ENCODE measurements at places on chromosomes 2 and 18.
A peak's percentile ranks its signal among the peaks of the same experiment; 100 is the strongest.

DNA sequence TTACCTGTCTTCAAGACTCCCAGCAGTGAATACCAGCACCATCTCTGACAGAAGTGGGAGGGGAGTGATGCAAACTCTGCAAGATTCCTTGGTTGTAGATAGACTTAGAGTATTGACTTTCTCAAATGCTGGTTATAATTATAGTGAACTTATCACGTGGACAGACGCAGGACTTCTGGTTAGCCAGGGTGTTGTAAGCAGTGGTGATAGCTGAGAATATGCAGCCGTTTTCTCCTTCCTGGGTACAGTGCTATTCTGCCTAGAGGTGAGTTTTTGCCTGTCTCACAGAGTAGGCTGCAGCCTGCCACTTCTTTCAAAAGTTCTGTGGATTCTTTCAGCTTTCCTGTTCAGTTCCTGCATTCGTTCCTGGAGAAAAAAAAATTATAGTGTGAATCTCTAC is 733 bp upstream of the CXCR2 start:
- DNase-seq: no peak

DNA sequence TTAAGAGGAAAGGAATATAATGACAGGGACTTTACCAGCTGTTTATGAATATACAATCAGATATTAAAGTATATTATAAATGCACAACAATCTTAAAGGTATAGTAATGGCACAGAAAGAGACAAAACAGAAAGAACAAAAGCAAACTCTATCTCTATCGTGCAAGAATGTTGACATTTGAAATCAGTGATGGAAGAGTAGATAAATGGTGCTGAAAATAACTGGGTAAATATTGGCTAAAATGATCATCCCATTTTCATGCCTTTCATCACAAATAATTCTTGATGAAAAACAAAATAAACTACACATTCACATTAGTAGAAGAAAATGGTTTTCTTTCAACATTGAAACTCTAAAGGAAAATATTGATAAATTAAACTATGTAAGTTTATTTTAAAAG is 495.9 kb downstream of the IRS1 start:
- no peak for DNase-seq

- peak; percentile 72 for DNase-seq
Measured at GRCh38 chr2:241412144-241412543, 56.1 kb downstream of the FARP2 start.

- no peak for DNase-seq
Measured at GRCh38 chr2:12479065-12479601, 237.6 kb upstream of the TRIB2 start.

- DNase-seq: no peak
Measured at GRCh38 chr2:119786295-119786694, 26.6 kb downstream of the PTPN4 start.

GRCh38 chr2:224930990-224931389 is 111.3 kb downstream of the DOCK10 start:
- no peak for DNase-seq

- DNase-seq: no peak
Measured at GRCh38 chr2:82282111-82282882, 1977.7 kb upstream of the LRRTM1 start.

DNA sequence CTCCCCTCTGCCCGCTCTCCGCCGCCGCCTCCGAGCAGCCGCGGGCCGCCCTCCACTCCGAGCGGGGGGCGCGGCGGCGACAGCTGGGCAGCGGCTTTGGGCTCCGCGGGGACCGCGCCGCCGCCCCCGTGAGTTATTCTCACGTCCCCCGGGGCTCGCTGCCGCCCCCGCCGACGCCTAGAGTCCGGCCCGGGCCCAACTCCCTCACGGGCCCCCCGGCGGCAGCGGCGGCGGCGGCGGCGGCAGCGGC is 645 bp downstream of the MIB1 start:
- no peak for DNase-seq

DNA sequence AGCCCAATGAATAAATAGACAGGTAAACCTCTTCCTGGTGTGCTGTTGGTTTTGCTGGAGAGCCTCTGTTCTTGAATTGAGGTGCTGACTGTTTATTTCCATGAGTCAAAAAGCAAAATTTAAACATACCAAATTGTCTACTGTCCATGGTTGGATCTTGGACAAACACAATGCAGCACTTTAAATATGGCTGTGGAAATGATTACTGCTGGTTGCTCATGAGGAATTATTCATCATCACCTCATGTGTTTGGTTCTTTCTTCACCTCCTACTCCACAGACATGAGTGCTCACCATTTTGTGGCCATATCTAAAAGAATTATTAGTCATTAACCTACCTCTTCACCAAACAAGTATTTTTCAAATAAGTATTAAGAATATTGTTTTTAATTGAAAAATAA is 85.3 kb upstream of the GALNT5 start:
- DNase-seq: no peak

- DNase-seq: no peak
Measured at GRCh38 chr2:96887493-96888012, 17.7 kb upstream of the SEMA4C start.

DNA sequence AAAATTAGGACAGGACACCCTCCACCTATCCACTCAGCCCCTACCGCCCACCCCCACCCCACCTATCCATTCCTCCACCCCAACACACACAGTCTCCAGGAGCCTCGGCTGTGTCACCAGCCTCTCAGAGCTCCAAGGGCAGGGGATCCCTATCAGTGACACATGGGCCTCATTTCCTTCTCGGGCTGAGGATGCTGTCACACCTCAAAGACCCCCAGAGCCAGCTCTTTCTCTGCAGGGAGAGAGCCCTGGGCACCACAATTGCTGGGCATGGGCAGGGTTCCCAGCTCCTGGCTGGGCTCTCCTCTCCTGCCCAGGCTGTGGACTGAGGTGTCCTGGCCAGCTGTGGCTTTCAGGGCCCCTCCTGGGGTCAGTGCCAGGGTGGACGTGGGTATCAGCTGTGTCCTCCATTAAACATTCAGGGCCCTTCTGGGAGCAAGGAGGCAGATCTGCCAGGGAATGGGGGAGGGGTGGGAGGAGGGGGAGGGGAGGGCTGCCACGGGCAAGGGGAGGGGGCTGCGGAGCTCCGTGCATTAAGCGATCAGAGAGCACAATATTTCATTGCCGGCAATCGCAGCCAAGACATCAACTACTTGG is 14.3 kb upstream of the ECEL1 start:
- no peak for DNase-seq

GRCh38 chr2:54574107-54574859 is 118.2 kb downstream of the SPTBN1 start:
- DNase-seq: no peak

DNA sequence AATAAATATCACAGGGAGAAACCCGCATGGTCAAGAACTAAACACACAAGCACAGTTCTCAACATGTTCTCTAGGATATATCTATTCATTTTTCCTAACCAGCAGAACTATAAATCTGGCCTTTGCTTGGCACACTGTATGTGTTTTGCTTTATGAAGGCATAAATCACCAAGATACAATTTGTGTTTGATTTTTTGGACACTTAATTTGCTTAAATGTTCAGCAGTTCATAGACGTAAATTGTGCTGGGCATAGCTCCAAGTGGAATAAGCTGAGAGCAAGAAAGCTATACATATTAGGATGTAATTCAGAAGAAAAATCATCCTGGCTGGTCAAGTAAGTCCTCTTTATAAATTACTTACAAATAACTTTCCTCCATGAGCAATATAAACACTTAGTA is 341.5 kb upstream of the ATP5MC3 start:
- DNase-seq: no peak

- DNase-seq: peak; percentile 18
Measured at GRCh38 chr2:241844066-241844728, 14.5 kb downstream of the PDCD1 start.

DNA sequence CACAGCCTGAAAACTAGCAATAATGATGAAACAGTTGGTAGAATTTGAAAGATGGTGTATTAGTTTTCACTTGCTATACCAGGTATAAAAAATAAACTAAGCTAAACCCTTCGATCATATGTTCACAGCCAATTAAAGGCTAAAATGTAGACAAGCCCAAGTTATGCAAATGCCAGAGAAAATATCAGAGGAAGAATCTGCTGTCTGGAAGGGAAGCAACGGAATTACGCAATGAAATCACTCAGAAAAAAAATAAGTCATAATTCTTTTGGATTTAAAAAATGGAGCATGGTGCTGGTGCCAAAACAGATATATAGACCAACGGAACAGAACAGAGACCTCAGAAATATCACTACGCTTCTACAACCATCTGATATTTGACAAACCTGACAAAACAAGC is 108.3 kb downstream of the ARL4C start:
- DNase-seq: no peak

GRCh38 chr2:218721934-218722333 is 11.3 kb downstream of the TTLL4 start:
- no peak for DNase-seq

DNA sequence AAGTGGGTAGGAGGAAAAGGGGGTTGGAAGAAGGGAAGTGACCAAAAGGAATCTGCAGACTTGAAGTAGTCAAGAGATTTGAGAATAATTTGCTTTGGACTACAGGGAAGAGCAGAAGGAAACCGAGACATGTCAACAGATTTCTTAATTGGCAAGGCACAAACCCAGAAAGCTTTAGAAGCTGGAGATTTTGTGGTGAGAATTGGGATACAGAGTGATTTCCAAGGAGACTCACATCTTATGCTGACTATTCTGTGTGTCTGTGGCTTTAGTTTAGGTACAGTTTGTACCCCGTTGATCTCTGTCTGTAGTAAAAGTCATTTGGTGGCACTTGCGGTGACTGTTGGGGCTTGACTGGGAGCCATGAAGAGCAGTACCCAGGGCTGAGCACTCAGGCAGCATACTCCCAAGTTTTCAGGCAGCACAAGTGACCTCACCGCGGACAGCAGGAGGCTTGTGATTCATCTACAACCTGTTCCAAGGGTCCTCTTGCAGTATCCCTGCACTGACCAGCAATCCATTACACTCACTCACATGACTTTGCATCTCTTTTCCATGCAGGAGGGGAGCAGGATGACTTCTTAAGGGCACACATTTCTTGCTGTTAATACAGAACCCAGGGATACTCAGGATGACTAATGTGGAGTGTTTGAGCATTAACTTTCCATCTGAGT is 97.1 kb upstream of the TNP1 start:
- no peak for DNase-seq

- DNase-seq: no peak
Measured at GRCh38 chr2:173326806-173327205, 27.9 kb upstream of the CDCA7 start.

GRCh38 chr2:20129331-20130159 is 78.1 kb upstream of the LAPTM4A start:
- DNase-seq: no peak

DNA sequence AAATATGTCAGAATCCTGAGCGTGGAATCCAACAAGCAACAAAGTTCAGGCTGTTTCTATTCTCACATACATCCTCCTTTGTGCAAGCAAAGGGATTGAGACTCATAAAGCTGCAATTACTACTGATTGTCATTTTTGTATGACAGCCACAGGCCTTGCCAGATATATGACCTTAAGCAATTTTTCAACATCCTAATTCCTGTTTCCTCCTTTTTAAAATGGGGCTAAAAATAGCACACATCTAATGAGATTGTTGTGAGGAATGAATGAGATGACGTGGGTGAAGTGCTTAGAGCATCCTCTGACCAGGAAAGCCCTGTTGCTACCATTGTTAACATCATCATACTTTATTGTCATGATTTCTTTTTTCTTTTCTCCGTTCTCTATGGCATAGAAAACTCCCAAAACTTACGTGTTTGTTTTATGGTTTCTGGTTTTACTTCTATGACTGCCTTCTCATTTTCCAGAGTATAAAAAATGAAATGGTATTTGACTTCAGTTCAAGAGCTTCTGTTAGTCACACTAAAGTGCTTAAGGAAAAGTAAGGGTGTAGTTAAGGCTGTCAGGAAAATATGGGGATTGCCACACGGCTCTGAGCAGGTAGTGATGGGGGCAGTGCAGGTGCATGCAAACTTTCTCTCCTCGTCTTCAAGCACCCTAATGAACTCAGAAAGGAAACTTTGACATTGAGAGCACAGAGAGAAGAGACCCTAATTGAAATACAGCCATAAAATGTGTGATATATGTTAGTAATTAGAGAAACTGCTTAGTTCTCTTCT is 590.6 kb upstream of the NETO1 start:
- no peak for DNase-seq

DNA sequence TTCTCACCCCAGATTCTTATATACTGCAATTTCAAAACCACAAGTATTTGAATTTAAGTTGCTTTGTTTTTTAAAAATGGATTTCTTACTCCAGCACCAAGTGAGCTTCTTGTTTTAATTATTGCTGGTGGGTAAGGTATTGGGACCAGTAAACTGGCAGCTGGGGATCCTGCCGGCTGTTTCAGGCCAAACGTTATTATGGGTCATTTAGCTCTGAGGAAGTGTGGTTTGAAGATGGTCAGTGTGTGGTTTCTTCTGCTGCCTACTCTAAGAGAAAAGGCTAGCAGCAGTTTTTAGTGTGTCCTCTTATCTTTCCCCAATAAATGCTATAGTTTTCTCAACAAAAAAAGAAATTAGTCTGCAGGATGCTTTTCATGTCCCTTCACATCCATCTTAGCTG is 30.6 kb downstream of the CFAP221 start:
- DNase-seq: no peak

DNA sequence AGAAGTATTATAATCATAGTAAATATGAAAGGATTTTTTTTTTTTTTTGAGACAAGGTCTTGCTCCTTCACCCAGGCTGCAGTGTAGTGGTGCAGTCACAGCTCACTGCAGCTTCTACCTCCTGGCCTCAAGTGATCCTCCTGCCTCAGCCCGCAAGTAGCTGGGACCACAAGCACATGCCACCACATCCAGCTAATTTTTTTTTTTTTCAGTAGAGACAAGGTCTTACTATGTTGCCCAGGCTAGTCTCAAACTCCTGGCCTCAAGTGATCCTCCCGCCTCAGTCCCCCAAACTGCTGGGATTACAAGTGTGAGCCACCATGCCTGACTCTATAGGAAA is 301.6 kb upstream of the STON1 start:
- no peak for DNase-seq

GRCh38 chr2:199851883-199852282 is 891 bp upstream of the FTCDNL1 start:
- DNase-seq: peak; percentile 92

DNA sequence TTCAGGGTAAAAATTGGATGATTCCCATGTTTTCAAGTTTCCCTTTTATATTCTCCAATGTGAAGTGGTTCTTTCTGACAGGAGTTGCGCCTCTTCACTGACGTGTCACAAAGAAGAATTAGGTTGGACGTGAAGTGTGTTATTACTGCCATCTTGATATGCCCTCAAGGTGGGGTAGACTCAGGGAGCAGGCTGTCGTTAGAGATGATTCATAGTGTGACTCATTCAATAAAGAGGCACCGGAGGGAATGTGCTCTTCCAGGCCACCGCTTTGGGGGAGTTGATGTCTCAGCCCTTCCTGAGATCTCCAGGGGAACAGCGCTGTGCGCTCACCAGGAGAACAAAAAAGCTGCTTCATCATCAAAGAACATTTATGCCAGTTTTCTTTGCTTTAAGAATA is 3.6 kb upstream of the DGKD start:
- no peak for DNase-seq

DNA sequence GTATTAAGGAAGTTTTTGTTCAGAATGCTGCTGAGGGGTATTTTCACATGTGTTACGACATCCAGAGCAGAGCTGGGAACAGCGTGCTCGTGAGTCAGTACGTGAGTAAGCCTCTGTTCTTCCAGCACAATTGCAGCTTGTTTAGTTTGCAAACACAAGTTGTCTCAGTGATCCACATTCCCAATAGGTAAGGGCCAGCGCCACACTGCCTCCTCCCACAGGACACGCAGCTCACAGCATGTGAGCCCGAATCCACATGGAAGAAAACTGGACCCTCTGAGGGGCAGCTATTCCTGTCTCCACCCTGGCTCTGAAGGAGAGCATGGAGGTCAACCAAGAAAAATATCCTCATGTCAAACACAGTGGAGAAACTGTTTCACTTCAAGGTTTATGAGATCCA is 173.9 kb upstream of the PID1 start:
- DNase-seq: no peak
